Mesendoderm (in vitro differentiated cells): ENCODE measurements at places on chromosomes 5 and 9.

GRCh38 chr5:98796197-98796972 is 22.9 kb downstream of the RGMB start:
- peak; percentile 82 for DNase-seq

- DNase-seq: peak; percentile 30
These were observed 27.2 kb upstream of the DEPDC1B start for GRCh38 chr5:60727033-60727679.

GRCh38 chr5:27015758-27016157 is 22.6 kb downstream of the CDH9 start:
- DNase-seq: no peak

GRCh38 chr9:130755377-130756007 is 61.9 kb downstream of the EXOSC2 start:
- no peak for DNase-seq

DNA sequence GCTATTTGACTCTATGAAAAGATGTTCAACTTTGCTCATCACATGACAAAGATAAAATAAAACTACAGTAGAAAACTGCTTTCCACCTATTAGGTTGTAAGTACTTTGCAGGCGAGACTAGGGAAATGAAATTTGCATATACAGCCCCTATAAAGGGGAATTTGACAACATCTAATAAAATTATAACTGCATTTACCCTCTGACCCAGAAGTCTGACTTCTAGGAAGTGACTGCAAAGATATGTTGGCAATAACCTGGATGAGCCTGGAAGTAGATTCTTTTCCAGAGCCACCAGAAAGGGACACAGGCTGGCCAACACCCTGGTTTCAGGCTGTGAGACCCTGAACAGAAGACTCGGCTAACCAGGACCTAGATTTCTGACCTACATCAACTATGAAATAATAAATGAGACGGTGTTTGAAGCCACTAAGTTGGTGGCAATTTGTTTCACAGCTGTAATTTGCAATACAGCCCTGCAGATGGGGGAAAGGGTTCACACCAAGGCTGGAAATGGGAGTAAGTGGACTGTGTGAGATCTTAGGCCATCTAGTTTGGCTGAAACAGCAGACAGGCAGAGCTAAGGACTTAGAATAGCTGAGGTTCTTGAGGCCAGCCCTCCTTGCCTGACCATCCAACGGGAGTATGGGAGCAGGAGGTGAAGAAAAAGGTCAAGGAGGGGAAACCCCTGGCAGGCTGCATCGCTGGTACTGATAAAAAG is 106.6 kb downstream of the SIL1 start:
- peak; percentile 30 for DNase-seq
